Nucleus accumbens (tissue), 56 donors: ENCODE measurements at places on chromosomes 3 and 15.

DNA sequence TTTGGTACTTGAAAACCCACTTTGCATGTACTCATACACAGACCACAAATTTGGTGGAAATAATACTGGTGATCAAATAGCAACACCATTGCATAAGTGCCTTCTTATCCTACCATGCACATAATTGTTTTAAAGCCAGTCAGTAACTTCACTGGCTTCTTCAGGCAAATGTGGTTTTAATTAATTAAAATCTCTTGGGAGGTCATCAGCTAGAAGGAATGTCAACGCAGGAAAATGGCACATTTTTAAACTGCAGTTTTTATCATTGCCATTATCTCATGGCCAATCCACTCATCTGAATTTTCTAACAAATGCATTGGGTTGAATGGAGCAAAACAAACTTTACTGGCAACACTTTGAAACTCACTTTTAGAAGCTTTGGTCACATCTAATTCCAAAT lies 105.7 kb upstream of the ZPLD1 start:
- DNase-seq = no peak

- DNase-seq = no peak
Measured at GRCh38 chr3:42051384-42052131, 39.6 kb upstream of the TRAK1 start.

DNA sequence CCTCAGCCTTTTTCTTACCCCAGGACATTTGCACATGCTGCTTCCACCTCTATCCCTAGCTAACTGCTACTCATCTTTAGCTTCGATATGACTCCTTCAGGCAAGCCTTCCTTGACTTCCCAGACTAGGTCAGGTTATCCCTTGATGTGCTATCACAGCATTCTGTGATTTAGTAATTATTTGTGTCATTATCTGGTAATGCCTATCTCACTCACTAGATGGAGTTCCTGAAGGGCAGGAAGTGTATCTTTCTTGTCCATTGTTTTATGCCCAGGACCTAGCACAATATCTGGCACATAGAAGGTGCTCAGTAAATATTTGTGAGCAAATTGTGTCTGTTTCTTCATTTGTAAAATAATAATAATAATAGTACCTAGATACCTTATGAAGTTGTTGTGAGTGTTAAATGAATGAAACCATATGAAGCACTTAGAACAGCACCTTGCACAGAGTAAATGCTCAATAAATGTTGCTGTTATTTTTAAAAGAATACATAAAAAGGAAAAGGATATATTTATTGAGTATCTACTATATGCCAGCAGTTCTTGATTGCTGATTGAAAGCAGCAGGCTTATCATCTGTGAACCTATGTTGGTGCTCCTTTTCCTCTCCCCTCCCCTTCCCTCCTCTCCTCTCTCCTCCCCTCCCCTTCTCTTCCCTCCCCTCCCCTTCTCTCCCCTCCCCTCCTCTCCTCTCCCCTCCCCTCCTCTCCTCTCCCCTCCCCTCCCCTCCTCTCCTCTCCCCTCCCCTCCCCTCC lies 31.5 kb downstream of the SQOR start:
- no peak for DNase-seq

DNA sequence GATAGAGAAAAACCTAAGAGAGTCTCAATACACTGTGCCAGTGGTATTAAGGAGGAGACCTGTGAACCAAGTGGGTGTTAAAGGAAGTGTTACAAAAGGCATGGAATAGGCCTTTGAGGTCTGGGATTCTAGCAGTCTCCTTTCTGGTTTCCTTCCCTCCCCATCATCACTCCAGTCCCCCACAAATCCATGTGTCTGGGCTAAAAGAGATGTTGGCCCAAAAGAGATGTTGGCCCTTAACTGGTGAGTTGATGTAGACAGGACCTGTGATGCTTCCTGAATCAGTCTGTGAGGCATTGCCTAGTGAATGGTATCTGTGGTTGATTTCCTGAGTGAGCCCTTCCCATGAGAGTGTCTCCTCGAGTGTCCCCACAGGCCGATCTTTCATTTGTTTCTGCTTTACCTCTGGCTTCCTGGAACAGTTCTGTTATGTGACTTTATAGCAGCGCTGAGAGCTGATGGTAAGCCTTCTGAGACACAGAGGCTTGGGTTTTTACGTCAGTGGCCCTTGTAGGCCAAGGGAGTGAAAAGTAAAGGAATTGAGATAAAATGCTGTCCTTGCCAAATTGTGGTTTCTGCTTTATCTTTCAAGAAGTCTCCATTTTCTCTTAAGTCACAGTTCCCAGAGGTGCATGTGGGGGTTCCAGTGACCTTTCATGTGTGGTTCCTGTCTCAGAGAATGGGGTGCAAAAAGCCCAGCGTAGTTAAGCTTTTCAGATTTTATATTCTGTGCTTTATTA lies 87.8 kb downstream of the KLHL25 start:
- DNase-seq = no peak

GRCh38 chr3:72270730-72271129 lies 485.8 kb upstream of the PROK2 start:
- DNase-seq = no peak

DNA sequence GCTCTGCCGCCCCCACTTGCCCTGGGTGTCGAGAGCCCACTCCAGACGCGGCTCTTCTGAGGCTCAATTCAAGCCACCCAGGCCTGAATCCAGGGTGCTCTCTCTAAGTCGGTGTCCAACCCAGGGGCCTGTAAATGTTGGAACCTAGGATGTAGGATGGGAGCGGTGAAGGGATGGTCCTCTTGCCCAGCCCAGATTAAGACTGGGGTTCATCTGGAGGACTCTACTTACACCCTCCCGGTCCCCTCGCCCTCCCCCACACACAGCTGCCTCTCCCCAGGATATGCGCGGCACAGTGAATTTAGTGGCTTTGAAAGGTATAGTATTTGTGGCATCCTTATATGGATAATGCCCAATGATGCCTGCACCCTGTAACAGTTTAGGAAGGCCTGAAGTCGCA lies 822 bp upstream of the FBN1 start:
- no peak for DNase-seq

DNA sequence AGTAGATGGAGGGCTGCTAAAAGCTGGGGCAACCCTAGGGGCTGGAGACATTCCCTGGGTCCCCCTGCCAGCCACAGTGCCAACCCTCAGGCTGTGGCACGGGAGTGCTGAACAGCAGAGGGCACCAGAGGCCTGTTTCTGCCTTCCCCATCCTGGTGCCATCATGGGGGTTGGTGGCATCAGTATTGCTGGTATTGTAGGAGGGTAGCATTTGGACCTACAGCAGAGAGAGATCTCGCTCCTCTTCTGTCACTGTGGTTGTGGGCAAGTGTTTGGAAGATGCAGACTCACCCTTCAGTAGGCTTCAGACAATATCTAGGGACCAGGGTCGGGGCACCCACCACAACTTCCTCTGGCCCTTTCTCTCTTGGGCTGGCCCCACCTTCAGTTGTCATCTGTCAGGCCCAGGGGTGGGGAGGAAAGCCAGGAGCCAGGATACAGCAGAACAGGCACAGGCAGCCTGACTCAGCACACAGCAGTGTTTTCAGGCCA lies 123.5 kb downstream of the RPLP1 start:
- DNase-seq = peak; percentile 27

DNA sequence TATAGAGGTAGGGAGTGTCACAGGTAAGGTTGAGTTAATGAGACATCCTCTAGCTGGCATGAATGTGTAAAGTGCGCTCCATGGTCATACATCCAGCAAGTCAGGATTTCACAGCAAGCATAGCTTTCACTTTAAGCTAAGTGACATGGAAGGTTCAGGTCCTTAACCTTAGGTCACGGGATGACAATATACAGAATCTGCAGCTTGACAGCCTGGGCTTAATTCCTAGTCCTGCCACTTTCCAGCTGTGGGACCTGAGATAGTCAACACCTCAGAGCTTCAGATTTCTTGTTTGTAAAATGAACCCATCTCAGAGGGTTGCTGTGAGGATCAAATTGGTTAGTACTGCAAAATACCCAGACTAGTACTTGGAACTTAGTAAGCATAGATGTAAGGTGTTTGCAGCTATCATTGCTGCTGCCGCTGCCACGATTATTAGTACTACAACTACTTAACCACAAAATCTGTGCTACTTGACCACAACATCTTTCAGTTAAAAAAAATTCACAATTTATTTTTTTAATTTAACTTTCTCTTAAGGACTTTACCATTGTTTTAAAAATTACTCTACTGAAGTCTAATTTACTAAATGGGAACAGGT lies 890.1 kb upstream of the CFAP20DC start:
- DNase-seq = no peak

DNA sequence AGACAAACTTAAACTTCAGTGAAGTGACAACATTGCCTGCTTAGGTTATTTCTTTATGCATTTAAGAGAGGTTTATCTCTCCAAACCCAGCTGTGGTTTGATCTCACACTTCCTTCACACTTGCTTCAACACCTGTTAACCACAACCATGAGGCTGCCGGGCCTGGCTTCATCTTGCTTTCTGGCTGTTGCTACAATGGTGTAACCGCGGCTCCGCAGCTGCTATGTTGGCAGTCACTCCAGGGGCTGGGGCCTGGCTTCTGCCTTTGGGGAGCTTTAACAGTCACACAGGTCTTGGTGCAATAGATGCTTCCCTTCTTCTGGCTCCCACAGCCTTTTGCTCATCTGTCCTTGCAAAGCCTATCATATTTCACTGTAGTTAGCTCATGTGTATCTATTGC lies 72.9 kb upstream of the MNS1 start:
- no peak for DNase-seq

GRCh38 chr15:80878242-80878866 lies 99.2 kb downstream of the CEMIP start:
- DNase-seq = no peak

DNA sequence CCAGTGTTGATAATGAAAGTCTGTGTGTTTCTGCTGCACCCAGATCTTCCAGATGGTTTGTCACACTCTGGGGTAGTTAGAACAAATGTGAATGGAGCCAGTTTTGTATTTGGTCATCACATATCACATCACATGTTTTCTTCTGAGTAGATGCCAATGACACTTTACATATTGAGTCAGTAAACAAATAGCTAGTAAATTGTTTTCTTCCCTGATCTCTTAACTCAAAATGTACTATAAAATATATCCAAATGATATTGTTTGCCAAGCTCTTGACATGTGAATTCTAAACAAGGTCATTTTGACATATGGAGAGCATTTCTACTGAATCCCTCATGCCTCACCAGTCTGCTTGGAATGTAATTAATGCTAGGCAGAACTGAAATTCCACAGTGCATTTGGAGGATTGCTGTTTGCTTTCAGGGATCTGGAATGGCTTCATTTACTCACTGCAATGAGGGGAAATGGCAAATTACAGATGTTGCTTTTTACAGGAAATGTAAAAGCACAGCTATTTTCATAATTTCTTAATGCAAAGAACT lies 45.0 kb downstream of the PDHB start:
- no peak for DNase-seq

- no peak for DNase-seq
Measured at GRCh38 chr15:64845183-64845611, 3.5 kb downstream of the PLEKHO2 start.

DNA sequence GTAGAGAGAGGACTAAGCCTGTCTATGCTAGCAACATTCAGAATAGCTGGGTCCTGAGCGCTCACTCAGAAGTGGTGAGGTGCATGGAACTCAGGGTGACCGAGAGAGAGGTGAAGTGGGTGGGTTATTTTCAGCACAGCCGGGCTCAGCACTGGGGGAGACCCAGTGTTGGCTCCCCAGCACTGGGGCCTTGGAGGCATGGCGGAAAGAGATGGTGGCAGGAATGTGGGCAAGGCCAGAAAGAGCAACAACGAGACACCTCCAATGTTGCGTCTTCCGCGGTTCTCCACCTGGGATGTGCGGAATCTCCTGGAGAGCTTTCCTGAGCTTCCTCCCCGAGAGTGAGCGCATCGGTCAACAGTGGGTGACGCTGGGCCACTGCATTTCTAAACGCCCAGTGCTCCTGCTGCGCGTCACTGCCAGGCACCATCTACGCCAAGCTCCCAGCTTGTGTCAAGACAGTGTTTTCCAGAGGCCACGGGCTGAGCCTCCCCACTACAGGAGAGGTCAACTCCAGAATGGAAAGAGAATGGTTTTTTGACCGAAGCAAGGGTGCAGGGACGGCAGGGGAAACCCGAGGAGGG lies 148.4 kb downstream of the ADAMTS17 start:
- no peak for DNase-seq

- DNase-seq = no peak
Measured at GRCh38 chr3:183506674-183507320, 48.7 kb downstream of the KLHL6 start.

GRCh38 chr3:137770066-137770834 lies 6.1 kb downstream of the SOX14 start:
- DNase-seq = no peak
